ENCODE measurements at places on chromosomes 4 and X. TPM values are rescaled to one million over a fixed set of nuclear protein-coding genes. Genes with fewer than 3 reads are reported as not detected.

The UGT8 gene
- 0.18 TPM for polyA plus RNA-seq

The GAB1 gene
- polyA plus RNA-seq: 1.8 TPM

The GLOD5 gene
- polyA plus RNA-seq: not detected

The HMGN5 gene
- 6.2 TPM for polyA plus RNA-seq

The ANKRD50 gene
- 2.1 TPM for polyA plus RNA-seq

The TLR1 gene
- 0.06 TPM for polyA plus RNA-seq
